ENCODE measurements at places on chromosomes 3 and 15.

DNA sequence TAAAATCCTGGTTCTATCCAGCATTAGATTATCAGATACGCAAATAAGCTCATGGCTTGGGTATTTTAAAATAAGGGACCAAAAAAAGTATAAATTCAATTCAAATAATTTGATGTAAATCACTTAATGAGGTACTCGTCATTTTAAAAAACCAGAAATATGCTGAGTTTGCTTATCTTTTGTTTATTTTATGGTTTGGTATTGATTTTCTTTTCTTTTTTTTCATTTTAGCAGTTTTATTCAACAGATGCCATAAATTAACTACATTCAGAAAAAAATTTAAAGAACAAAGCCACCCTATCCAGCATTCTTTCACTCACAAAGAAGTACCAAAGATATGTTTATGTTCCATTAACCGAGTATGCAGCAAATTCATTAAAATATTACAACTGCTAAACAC, 22.6 kb downstream of the DENND4A start:
- DNase-seq: no peak

GRCh38 chr15:100710744-100711515, 108.5 kb downstream of the ASB7 start:
- no peak for DNase-seq

GRCh38 chr3:58723173-58723572, 56.6 kb upstream of the FAM3D start:
- no peak for DNase-seq

- no peak for DNase-seq
Measured at GRCh38 chr15:27583651-27584050, 515.5 kb downstream of the OCA2 start.

GRCh38 chr3:85890043-85890555, 931.3 kb downstream of the CADM2 start:
- DNase-seq: no peak

All from fibroblast of skin of left biceps (primary cell).